ENCODE measurements at places on chromosomes 1 and 21.

DNA sequence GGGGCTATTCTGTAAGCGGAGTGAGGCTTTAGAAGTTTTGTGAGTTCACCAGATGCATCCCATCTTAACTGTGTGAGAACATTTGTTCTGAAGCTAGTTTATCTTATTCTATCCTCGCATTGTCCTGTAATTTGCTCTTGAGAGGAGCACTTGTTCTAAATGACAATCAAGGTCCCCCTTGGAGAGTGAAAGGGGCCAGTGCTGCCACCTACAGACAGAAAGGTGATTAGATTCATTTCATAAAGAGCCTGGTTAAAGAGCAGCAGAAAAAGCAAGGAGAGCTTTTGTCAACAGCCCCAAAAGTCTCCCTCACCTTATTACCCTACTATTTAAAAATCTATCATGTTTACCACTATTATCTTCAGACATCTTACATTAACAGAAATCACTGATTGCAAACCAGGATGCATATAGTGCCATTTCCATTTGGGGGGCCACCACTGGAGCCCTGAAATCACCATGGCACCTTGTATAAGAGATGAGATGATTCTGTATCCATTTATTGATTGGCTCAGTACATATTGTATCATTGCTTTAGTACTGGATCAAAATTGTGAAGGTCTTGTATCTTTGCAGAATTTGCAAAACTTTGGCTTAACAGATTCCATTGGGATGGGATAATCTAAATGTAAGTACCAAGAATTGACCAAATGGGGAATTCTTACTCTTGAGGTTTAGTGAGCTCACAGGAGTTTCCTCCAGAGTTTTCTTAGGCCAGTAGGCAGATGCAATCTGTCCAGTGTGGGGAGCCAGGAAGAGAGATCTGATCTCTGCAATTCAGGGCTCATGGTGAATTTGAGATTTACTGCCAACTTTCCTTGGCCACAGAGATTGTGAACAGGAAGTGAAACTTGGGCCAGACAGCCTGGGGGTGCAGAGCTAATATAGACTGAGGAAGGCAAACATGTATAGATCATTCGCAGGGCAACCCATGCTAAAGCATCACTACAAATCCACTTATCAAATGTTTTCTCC lies 64.3 kb upstream of the TRABD2B start:
- DNase-seq, result peak; percentile 67

DNA sequence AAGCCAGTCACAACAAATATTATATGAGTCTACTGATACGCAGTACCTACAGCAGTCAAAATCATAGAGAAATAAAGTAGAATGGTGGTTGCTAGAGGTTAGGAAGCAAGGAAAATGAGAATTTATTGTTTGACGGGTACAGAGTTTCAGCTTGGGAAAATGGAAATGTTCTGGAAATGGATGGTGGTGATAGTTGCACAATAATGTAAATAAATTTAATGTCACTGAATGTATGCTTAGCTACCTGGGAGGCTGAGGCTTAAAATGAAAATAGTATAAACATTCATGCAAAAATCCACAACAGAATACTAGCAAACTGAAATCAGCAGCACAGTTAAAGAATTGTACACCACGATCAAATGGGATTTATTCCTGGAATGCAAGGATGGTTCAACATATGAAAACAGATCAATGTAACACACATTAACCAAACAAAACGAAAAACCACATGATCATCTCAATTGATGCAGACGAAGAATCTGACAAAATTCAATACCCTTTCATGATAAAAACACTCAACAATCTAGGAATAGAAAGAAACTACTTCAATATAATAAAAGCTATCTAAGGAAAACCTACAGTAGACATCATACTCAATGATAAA lies 10.7 kb downstream of the TUT4 start:
- DNase-seq, result no peak

DNA sequence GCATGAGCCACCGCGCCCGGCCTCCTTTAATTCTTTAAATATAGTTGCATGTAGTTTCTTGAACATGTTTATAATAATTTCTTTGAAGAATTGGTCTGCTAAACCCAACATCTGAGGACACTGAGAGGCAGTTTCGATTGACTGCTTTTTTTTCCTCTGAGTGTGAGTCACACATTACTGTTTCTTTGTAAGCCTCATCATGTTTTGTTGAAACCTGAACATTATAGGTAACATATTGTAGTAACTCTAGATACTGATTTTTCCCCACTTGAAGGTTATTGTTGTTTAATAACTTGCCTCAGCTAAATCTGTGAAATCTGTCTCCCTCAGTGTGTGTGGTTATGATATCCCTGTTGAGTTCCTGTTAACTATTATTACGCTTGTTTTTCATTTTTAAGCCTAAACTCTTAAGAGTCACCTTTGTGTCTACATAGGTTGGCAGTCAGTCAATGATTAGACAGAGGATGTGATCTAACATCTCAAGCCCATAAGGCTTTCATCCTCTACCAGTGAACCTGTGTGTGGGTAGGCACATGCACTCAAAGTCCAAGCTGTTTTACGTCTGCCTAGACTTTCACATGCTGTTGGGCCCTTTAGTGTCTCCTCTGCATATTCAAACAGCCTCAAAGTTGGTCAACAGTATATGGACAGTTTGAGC lies 155.5 kb downstream of the KCNH1 start:
- no peak for DNase-seq

DNA sequence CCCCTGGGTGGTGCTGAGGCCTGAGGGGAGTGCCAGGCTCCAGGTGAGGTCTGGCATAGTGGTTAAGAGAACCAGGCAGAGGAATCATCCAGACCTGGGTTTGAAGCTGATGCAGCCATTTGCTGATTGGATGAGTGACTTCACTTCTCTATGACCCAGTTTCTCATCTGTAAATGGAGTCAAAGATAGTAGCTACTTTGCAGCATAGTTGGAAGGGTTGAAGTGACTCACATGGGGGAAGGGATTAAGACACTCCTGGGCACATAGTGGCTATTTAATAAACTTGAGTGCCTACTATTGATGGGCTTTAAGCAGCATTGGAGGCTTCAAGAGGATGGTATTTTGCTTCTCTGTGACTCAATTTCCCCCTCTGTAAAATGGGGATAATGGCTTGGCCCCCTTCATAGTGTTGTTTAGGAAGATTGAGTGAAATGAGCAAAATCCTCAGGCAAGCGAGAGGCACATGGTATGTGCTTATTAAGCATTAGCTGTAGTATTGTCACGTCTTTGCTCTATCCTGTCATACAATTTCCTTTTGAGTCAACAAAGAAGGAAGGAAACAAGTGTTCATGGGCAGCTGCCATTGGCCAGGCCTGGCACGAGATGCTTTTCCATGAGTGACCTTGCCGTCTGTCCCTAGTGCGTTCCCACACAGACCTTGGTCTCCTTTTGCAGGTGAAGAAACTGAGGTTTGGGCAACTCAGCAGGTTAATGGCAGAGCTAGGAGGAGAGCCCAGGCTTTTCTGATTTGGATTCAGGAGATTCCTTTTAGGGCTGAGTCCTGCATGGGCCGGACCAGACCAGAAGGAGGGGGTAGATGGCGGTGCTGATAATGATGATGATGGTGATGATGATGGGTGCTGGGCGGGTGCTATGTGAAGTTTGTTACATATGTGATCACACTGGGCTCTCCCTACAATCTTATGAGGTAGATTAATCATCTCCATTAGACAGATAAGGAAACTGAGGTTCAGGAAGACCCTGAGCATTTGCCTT lies 131.1 kb upstream of the WNT4 start:
- no peak for DNase-seq

DNA sequence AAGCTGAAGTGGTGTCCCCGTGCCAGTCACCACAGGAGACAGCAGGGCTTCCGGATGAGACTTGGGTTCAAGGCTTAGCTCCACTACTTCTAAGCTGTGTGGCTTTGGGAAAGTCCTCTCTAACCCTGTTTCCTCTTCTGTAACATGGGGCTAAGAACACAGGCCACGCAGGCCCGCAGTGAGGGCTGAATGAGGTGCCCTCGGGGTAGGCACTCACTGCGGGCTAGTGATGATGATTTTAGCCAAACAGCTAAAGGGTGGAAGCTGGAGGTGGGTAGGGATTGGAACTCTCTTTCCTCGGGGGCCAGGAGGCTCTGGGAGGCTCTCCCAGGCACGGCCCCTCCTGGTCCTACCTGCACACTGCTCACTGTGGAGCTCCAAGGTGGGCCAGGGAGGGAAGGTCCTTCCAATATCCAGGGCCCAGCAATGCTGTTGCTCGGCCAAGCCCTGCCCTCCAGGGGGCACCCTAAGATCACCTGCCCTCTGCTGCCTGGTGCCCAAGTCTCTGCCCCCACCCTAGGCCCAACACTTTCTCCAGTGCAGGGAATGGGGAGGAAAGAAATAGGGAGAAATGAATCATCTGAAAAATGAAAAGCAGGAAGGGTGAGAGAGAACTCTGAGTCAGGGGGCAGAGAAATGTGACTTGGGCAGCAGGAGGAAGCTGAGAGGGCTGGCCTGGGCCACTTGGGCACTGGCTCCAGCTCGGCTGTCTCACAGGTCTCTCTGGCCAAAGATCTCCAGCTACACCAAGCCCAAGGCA lies 19.2 kb upstream of the EVA1B start:
- DNase-seq, result peak; percentile 55

DNA sequence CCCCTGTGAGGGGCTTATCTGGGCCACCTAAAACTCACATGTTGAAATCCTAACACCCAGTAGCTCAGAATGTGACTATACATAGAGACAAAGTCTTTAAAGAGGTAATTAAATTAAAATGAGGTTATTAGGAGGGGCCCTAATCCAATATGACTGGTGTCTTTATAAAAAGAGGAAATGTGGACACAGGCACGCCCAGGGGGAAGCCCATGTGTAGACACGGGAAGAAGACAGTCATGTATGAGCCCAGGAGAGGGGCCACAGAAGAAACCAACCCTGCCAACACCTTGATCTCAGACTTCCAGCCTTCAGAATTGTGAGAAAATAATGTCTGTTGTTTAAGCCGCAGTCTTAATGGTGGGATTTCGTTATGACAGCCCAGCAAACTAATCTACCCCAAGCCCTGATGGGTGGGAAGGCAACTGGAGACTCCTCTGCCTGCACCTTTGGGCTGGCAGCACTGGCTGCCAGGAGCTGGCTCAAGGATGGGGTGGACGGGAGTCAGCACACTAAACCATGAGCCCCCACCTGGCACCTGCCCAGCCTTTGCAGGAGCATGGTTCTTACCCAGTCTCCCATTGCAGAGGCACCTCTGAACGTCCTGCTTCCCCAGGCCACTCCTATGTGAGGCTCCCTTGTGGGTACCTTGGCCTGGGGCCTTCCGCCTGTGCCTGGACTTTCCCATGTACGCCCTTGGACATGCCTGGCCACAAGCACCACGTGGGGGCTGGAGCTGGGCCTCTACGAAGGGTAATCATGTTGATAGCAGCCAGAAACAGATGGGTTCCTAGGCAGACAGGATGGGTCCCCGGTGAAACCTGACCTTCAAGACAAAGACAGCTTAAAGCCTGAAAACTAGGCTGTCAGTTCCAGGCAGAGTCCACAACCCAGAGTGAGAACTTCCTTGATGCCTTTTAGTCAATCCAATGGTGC lies 57.1 kb upstream of the DMRTB1 start:
- DNase-seq, result no peak

GRCh38 chr1:31815752-31816500 lies at the start of gene SPOCD1:
SPOCD1 (minus strand) TSS chr1:31816022; CDS start chr1:31815333, 689 bp downstream.
- DNase-seq, result peak; percentile 88

DNA sequence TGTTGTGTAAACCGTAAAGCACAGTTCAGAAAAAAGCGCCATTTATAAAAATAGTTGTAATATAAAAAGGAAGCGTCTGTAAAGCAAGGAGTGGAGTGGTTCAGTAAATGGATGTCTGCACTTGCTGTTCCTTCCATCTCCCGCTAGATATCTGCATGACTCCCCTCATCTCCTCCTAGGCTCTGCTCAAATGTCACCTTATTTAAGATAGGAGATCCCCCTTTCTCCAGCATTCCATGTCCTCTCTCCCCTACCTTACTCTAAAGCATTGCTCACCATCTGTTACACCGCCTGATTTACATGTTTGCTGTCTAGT lies 745 bp downstream of the MUL1 start:
- no peak for DNase-seq

DNA sequence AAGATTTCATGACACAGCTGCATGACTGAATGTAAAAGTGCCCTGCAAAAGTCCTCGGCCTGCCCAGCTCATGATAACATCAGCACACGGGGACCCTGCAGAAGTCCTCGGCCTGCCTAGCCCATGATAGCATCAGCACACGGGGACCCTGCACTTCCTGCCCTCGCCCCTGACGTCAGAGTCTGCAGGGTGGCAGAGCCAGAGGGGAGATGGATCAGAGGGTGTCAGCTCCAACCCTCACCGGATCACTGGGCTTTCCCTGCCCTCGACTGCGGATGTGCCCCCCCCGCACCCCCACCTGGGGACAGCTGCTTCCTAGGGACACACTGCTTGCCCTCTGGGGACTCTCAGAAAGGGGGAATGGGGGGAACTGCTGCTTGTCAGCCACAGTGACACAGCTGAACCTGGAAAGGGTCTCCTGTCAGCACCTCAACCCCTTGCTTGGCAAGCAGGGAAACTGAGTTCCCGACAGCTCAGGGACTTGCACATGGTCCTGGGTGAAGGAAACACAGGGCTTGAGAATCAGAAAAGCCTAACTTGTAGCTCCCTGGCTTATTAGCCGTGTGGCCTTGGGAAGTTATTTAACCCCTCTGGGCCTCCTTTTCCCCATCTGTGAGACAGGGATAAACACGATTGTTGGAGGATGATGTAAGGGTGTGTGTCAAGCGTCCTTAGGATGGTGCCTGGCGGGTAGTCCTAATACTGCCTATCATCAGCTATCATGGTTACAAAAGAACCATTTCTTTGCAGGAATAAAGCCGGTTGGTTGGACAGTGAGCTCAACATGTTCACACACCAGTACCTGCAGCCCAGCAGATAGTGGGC lies 8.3 kb upstream of the MIIP start:
- no peak for DNase-seq

DNA sequence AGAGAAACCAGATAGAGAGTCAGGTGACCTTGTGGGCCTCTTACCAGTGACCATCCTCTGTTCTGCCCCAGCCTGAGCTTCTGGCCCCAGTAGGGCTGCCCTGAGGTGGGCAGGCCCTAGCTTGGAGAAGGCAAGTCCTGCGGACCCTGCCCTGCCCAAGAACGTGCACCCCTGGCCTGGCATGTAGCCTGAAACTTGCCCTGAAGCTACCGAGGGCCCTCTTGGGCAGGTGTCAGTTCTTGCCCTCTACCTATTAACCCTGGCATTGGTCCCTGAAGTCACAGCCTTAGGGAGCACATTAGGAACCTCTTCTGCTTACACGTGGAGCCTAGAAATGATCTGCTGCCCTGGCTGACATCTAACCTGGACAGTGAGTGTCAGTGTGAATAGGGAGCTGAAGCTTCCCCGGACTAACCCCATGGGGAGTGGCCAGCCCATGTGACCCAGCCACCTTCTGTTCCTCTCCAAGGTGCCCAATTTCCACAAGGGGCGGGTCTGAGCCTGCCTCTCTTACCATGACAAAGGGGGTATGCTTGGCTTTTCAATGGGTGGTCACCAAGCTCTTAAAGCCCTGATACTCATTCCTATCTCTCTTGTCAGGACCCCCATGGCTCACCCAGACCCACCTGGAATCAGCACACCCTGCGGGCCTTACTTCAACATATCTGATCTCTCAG lies 163.0 kb downstream of the ZSCAN20 start:
- DNase-seq, result no peak

- DNase-seq, result no peak
These were observed 27.3 kb downstream of the MAN1C1 start for GRCh38 chr1:25643929-25644328.

GRCh38 chr1:112841825-112842224 lies 114.2 kb downstream of the SLC16A1 start:
- DNase-seq, result no peak

- DNase-seq, result no peak
These were observed 55.0 kb downstream of the KAZN start for GRCh38 chr1:14653461-14653960.
